NCI-H1417 treated with DMSO at 0.1 percent for 48 hours (cell line): ENCODE measurements at places on chromosomes 3 and 15.

GRCh38 chr3:23662079-23662617 lies 143.6 kb upstream of the UBE2E1 start:
- no peak for DNase-seq

DNA sequence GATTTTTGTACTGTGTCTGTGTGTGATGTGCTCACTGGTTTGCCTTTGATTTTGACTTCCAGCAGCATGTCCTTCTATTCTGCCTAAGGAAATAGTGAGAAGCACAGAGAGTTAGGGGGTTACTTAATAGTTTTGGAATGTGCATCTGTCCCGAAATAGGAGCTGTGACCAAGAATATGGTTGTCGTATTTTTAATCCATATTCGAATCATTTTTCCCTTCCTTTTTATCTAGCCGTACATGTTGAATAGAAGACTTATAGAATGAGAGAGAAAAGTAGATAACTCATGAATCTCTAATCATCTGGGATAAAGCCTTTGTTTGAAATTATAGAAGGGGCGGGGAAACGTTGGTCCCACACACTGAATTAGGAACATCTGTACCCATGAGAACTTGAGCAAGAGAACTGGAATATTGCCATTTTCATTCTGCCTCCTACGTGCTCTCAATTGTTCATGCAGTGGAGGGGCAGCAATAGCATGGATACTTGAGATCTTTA lies 23.6 kb downstream of the CRTC3 start:
- no peak for DNase-seq

- no peak for DNase-seq
These were observed 142.5 kb upstream of the MBNL1 start for GRCh38 chr3:152126260-152126659.

DNA sequence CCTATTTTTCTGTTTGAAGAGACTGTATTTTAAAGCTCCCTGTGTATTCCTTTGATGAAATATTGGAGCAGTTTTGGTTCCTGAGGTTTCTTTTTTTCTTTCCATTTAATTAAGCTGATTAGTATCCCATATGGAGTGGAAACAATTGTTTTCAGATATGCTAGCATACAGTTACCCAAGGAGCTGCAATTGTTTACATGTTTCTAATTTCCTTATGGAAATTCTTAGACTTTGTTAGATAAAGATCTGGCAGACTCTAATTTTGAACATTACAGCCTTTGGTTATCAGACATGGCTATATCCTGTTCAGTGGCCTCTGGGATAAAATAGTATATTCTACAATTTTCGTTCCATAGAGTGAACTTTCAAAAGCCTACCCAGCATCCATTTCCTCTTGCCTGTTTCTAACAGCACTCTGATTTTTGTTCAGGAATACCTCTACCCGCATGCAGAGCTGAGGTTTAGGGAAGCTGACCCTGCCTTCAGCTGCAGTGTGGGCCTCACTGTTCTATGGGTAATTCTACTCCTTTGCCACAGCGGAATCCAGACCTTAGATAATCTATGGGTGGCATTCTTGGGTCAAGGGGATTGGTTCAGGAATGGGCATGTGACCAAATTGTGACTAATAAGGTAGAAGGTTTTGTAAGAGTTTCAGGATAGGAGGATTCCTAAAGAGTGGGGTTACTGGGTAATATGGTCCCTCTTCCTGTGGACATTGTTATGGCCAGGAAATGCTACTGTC lies 161.1 kb upstream of the ANKRD28 start:
- DNase-seq: no peak

- DNase-seq: no peak
These were observed 180.5 kb downstream of the TAFA4 start for GRCh38 chr3:68751888-68752287.

DNA sequence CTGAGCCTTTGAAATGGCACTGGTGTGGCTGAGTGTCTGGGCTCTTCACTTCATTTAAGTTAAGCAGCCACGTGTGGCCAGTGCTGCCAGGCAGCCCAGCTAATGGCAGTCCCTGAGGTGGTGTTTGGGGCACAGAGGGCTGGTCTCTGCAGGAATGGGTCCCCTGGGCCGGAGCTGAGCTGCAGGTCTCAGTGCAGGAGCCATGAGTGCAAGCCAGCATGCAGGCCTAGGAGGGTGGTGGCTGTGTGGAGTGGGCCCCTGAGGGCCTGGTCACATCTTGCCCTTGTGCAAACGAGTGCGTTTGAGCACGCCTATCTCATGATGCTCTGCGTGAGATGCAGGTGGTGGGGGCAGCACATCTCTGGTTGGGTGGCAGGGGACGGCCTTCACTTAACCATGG lies 48.9 kb downstream of the PLXNA1 start:
- no peak for DNase-seq
